Brain pericyte (primary cell): ENCODE measurements at places on chromosomes 2 and 18.

- DNase-seq = no peak
Observed at GRCh38 chr2:218291318-218292047, 820 bp downstream of the TMBIM1 start.

- DNase-seq = peak; percentile 88
Observed at GRCh38 chr18:48834413-48835031, 116.2 kb downstream of the SMAD7 start.

DNA sequence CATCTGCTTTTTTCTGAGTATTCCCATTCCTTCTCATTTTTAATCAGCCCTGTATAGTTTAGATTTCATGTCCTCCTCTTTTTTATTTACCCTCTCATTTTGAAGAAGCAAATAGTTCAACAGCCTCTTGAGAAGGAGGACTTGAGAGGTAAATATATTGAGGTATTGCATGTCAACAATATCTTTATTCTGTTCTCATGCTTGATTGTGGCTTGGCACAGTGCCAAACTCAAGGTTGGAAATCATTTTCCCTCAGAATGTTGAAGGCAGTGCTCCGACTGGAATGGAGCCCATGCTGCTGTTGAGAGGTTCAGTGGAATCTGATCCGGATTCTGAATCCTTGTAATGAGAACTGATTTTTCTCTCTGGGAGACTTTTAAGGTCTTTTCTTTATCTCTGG, 31.0 kb upstream of the GALNT3 start:
- DNase-seq = no peak

- DNase-seq = no peak
Observed at GRCh38 chr2:46273225-46273863, 23.9 kb upstream of the EPAS1 start.

DNA sequence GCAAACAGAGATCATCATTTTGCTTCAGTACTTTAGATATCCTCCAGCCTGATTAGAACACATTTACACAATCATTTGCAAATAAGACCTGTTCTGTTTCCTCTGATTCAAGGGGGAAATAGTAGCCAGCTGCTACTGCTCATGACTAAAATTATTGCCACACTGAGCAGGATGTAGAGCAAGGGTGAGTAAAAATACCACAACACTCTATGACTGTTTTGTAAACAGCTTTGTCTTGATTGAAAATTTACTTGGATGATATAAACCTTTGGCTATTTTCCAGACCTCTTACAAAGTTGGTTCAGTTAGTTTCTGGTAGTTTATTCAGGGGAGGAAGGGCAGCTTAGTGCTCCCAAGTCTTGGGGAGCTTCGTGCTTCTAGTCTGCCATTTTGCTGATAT, 286.4 kb upstream of the CNTNAP5 start:
- no peak for DNase-seq

DNA sequence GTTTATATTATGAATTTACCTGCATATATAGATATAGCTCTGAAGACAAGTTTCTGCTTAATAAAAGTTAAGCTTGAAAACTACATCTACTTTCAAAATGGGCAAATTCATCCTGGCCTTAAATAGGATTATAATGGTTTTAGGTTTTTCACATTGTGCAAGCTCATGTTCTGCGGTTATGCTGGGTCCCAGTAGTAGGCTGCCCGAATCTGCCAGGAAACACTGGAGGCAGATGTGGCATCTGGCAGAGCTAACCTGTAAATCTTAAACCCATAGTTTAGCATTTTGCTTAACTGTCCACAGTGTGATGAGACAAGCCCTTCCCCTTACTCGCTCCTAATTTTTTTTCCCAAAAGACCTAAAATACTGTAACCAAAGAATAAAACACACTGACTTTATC, 234.2 kb downstream of the TCF4 start:
- DNase-seq = no peak

DNA sequence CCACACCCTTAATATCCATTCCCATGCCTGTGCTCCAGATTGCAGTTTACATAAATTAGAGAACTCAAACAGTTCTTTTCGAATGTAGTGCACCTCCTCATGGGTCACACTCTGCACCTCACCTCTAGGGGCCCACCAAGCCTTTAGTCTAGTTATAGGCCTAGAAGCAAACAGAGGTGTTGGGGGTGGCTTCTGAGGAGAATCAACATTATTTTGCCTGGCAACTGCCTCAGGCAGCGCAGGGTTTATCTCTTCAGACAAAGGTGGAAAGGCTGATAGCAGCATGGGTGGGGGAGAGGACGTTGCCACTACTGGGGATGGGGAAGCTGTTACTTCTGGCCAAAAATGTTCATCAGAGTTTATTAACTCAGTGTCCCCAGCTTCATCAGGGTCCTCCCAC, 5.0 kb upstream of the GYPC start:
- no peak for DNase-seq

GRCh38 chr2:71785516-71785981, 332.2 kb downstream of the DYSF start:
- DNase-seq = no peak

DNA sequence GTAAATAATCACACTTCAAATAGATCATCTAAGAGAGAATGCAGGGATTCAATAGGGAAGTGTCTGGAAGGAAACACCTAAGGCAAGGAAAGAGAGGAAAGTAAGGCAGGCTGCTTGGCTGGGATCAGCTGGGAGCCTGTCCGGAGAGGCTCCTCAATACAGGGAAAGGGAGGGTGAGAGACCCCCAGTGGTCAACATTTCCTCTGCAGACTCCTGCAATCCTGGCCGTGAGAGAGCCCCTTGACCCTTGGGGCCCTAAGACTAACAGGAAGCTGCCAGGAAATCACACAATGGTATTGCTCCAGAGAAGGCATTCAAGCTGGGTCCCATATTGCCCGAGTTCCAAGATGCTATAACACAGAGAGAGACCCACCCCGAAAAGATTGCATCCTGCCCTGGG, 549.4 kb downstream of the NYAP2 start:
- no peak for DNase-seq

DNA sequence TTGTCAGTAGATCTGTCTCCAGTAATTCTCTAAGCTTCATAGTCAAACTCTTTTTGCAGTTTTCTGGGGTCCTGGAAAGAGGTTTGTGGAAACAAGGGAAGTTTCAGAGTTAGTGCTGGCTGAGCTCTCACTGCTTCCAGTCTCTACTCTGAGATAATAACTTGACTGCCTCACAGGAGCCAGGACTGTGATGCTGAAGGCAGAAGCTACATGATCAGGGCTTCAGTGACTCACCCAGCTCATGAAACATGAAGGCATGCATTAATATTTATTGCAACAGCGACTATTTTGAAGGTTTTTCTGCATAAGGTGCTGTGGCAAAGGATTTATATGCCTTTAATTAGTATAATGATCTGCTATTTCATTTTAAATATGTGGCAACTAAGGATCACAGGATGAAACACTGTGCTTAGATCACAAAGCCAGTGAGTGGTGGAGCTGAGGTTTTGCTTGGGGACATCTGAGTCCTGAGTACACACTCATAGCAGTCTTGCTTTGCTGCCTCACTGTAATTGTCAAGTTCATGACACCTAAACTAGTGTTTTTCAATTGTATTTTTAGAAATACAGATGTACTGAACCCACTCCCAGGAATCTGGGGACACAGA, 448.4 kb upstream of the GCFC2 start:
- no peak for DNase-seq

GRCh38 chr2:26670171-26670570, 22.4 kb upstream of the KCNK3 start:
- no peak for DNase-seq

DNA sequence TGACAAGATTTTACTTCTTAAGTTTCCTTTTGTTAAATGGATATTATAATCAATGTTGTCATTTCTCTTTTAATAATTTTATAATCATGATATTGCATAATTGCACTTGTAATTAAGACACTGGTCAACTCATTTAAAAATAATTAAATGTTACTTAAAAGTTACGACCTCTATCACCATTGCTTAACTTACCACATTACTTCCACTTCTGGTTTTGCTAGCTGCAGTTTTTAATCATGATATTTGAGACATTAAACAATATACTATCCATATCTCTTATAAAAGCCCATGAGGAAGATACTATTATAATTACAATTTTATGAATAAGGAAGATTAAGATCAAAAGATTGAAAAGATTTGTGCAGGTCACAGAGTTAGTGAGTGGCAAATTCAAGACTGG, 502.0 kb downstream of the RNF144A start:
- DNase-seq = no peak

- DNase-seq = no peak
Observed at GRCh38 chr18:68735483-68736343, 20.8 kb upstream of the TMX3 start.

DNA sequence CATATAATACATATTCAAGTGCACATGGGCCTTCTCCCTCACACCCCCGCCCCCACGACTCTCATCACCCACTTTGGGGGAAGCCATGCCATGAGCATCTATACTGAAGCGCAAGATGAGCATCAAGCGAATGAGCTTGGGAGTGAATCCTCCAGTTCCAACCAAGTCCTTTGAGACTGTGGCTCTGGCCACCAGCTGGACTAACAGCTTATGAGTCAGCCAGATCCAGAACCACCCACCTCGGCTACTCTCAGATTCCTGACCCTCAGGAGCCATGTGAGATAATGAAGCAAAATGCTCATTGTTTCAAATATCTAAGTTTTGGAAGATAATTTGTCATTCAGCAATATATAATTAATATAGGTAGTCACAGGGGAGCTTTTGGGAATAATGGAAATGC, 22.2 kb upstream of the IL1RL1 start:
- no peak for DNase-seq

DNA sequence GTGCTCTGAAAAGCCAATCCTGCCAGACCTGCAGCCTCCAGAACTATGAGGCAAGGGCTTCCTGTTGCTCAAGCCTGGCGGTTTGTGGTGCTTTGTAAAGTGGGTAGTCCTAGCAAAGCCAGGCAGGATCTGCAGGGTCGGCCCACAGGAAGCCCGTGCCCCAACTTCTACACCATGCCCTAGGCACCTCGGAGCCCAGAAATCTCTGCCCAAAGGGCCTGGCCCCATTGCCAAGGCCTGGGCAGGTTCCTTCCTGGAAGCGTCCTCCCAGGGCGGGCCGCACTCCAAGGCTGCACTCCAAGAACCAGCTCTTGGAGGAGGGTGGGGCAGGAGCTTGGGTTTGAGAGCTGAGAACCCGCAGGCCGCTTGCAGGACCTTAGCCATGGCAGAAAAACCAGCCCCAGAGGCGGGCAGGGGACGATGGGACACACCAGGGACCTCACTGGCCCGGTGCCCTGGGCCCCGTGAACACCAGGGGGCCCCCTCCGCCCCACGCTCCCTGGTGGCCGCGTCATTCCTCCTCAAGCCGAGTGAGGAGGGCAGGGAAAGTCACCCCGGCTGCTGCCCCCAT, 37.2 kb upstream of the ID2 start:
- DNase-seq = no peak

- DNase-seq = no peak
Observed at GRCh38 chr2:111676291-111676822, 207.6 kb downstream of the ANAPC1 start.

DNA sequence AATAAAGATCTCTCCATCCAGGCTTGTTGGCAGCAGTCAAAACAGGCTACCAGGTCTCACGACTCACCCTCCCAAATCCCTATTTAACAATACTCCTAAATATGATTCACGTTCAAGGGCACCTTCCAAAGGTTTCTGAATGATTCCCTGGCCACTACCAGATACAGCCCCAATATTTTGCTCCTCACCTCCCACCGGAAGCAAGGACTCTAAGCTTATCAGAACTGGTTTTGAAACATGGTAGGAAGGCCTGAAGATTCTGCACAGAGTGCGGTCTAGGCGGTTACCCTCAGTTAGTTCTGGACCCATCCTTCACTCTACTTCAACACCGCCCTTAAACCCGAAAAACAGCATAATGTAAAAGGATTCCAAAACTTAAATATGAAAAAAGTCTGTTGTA, 5.2 kb downstream of the PPP4R1 start:
- DNase-seq = no peak

- no peak for DNase-seq
Observed at GRCh38 chr2:10410001-10410822, 37.9 kb downstream of the ODC1 start.

GRCh38 chr18:57331718-57332117, 20.6 kb upstream of the ST8SIA3 start:
- no peak for DNase-seq

DNA sequence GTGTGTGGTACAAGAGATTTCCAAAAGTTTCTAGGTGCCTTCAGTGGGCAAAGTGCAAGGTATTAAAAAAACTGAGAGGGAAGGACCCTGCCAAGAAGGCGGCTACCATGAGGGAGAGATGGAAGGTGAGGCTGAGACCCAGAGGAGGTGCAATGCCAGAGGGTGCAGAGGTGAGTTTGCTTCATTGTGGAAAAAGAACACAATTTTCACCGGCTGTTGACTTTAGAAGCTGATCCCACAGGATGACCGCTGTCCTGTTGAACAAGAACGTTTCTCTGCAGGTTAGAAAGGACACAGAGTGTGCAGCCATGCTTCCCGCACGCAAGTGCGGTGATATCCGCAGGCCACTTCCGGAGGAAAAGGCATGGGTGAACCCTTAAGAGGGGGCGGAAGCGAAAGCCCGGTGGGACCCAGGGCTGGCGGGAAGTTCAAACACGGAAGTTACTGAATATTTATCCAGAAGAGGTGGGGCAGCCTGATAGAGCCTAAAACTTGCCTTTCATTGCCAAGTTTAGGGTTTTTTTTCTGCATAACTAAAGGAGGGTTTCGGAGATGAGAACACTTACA, 16.6 kb downstream of the SP110 start:
- DNase-seq = no peak

DNA sequence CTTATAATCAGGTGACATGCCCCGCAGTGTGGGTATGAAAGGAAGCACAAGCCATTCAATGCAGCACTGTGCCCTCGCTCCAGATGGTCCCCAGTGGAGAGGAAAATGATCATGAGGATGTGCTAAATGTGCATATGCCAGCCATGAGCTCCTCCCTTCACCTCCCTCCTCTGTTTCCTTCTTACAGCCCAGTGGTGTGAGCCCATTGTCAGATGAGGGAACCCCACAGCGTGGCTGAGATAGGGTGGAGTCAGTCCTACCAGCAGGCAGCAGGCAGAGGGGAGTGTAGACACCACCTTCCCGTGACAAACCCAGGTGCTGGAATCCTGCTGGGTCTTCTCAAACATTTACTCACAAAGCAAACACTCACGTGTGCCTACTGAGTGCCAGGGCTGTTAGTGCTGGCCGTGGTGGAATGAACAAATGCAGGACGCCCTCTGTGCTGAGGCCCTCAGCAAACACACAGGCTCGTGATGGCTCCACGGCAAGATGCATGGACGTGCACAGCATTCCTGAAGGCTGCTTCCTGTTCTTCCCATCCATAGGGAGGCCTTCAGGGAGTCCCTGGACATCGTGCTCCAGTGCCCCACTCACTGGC, 181.7 kb upstream of the TPO start:
- DNase-seq = peak; percentile 87

GRCh38 chr2:160534996-160535395, 41.4 kb upstream of the RBMS1 start:
- DNase-seq = no peak

GRCh38 chr18:9866627-9867026, 19.1 kb upstream of the TXNDC2 start:
- no peak for DNase-seq

GRCh38 chr2:54076586-54076985, 38.8 kb upstream of the ACYP2 start:
- DNase-seq = no peak

- DNase-seq = no peak
Observed at GRCh38 chr2:211435331-211435730, 878.9 kb downstream of the CPS1 start.

GRCh38 chr2:127386246-127386645, 1.5 kb downstream of the MAP3K2 start:
- DNase-seq = no peak
